ENCODE measurements at places on chromosomes 7 and 10.

DNA sequence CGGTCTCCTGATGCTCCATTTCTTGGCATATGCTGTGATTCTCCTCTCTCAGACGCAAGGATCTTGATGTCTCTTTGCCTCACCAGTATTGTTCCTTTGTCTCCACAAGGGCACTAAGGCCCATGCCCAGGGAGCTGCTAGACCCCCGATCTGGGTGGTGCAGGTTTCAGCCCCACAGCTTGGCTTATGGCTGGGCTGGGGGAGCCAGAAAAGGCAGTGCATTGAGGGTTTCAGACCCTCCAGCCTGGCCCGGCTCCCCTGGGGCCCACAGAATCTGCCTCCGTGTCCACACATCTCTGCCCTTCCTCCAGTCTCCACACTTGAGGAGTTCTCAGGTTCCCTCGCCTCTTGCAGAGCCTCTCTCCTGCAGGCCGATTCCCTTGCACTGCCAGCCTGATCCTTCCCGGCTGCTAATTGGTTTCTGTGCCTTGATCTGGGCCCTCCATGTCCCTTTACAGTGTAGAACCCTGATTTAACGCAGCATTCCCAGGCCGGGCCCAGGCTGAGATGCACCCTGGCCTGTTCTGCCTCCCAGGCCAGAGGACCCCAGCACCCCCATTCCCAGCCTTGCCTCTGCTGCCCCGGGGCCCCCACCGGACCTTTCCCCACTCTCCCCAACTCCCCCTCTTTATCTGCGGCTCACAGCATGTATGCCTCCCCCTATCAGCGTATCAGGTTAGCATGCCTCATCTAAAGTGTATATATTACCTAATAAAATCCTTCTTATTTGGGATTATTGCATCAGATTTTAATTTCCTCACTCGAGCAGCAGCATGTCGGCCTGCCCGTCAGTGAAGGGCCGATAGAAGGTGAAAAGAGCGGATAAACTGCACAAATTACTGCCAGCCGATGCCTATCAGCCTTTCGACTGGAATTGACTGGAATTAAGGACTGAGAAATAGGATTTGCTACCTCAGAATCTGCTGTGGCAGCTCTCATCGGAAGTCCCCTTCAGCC lies 145.7 kb downstream of the C10orf105 start:
- no peak for DNase-seq

DNA sequence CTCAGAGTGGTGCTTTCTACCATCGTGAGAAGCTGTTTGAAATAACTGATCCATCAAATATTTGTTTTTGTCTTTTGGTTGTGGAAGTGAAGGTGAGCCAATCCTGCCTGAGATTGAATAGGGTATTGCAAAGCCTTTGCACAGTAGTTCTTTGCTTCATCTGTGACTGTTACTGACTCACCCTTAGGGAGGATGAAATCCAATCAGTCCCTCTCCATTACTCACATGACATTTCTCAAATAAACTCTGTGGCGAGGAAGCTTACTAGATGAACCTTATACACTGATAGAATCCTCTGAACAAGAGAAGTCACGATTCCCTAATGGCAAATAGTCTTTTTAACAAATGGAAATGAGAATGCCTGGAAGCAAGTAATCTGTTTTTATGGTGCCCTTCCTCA lies 31.9 kb downstream of the HEPACAM2 start:
- no peak for DNase-seq

DNA sequence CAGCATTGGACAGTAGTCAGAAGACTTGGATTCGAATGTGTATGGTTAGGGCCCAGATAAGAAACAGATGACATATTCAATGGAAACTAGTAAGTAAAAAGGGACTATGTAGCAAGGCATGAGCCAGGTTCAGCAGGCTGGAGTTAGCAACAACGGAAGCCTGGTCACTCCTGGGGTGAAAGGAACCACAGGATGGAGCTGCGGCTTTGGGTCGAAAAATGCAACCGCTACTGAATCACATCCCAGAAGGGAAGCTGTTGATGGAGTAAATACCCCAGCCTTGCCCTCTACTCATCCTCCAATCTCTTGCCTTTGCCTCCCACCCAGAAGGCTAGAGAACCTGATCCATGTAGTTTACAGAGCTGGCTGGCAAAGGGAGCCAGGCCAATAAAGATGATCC lies 37.5 kb upstream of the EGR2 start:
- DNase-seq: no peak

DNA sequence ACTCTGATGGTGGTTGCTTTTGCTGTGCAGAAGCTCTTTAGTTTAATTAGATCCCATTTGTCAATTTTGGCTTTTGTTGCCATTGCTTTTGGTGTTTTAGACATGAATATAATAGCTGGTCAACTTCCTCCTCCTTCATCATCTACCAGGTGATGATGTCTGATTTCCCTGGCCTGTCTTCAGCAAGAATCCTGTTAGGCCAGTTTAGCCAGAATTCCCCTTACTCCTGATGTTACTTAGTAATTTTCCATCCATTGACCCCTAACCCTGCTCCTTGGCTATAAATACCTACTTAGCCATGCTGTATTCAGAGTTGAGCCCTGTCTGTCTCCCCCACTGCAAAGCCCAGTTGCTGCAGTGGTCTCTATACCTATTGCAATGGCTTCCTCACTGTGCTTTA lies 91.4 kb downstream of the ZNF777 start:
- no peak for DNase-seq

DNA sequence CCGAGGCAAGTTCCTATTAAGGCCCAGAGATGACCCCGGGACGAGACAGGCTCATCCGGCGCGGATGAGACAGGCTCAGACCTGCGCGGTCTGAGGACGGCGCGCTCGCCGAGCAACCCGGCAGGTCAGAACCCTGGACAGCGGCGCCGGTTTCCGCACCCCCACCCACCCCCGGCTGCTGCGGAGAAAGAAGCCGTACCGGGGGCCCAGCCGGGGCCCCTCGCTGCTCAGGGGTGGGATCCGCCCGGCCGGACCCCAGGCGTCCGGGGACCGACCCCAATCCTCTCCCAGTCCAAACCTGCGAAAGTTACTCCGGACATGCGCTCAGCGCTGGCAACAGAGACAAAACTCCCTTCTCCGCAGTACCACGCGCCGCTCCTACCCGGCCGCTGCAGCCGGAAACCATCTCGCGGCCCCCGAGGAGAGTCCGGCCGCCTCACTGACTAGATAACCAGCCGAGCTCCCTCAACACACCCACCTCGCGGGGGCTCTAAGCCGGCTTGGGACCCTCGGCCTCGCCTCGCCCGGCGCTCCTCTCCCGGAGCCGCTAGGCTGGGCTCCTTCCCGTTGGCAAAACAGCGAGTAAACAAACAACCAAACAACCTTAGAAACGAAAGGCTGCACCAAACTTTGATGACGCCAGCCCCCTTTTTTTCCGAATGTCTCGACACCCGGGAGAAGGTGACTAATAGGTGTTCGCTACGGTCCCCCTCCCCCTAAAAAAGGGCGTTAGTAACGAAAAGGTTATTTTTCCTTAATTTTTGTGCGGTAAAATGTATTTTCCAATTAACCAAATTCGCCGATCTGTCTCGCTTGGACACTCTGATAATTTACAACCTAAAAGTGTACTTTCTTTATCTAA lies 2.3 kb upstream of the DRGX start:
- DNase-seq: peak; percentile 26

DNA sequence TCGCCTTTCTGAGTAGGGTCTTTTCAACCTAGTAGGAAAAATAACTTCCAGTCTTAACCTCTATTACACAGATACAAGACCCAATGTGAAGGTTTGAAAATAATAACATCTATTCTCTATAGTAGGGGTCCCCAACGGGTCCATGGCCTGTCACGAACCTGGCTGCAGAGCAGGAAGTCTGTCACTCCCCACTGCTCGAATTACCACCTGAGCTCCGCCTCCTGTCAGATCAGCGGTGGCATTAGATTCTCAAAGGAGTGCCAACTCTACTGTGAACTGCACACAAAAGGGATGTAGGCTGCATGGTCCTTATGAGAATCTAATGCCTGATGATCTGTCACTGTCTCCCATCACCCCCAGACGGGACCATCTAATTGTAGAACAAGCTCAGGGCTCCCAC lies 7.4 kb downstream of the YWHAG start:
- no peak for DNase-seq

DNA sequence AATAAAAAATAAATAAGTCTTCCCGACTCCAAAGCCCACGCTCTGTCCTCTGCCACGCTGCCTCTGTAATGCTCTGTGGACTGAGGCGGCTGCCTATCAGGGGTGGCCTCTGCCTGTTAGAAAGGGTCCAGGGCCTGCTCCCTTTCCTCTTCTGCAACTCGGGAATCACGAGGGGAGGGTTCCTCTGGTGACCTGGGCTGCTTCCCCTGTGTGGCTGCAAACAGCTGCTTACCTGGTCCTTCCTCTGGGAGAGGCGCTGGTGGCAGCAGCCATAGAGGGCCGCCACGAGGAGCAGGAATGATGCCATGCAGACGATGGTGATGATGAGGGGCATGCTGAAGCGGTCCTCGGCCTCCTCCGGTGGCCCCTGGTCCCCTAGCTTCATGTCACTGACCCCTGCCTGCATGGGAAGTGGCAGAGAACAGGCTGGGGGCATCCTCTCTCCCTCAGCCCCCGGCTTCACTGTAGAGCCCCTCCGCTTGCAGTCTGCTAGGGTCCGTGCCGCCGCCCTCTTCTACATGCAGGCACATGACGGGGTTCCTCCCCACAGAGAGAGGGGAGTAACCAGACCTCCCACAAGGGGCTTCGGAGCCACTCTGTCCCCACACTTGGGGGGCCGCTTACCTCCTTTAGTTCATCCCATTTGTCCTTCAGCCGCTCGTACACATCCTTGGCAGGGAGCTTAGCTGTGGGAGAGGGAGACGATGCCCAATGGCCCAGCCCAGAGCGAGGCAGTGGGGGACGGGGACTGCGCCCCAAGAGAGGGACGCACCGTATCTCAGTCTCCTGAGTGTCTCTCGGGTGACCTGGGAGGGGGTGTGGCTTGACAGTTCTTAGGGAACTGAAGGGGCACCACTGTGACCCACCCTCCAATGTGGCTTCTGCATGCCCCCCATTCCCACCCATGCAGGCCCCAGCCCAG lies 50.5 kb downstream of the PODXL start:
- DNase-seq: no peak
